ENCODE measurements at places on chromosomes 6 and 20.

GRCh38 chr6:152295346-152295745, 341.8 kb downstream of the SYNE1 start:
- DNase-seq = no peak

- no peak for DNase-seq
Observed at GRCh38 chr6:88611721-88612120, 351.7 kb downstream of the RNGTT start.

DNA sequence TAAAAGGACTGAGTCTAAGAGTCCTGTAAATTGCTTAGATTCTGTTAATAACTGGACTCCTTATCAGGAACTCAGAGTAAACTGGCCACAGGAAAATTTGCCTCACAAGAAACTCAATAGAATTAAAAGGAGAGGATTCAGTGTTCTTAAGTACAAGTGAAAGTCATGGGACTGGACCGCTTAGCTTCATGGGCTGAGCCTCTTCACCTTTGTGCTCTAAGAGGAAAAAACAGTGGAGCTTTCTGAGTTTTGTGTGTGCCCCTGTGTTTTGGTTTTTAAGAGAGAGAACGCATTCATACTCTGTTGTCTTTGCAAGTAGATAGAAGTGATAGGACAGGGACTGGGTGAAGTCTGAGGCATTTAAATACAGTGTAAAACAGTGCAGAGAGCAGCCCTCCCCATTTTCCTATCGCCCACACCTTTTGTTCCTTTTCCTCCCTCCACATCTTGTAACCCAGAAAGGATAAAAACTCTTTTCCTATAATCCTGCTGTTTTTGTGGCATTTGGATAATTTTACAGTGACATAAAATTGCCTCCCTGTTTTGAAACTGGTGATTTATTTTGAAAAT, 49.6 kb downstream of the FOXO3 start:
- no peak for DNase-seq

DNA sequence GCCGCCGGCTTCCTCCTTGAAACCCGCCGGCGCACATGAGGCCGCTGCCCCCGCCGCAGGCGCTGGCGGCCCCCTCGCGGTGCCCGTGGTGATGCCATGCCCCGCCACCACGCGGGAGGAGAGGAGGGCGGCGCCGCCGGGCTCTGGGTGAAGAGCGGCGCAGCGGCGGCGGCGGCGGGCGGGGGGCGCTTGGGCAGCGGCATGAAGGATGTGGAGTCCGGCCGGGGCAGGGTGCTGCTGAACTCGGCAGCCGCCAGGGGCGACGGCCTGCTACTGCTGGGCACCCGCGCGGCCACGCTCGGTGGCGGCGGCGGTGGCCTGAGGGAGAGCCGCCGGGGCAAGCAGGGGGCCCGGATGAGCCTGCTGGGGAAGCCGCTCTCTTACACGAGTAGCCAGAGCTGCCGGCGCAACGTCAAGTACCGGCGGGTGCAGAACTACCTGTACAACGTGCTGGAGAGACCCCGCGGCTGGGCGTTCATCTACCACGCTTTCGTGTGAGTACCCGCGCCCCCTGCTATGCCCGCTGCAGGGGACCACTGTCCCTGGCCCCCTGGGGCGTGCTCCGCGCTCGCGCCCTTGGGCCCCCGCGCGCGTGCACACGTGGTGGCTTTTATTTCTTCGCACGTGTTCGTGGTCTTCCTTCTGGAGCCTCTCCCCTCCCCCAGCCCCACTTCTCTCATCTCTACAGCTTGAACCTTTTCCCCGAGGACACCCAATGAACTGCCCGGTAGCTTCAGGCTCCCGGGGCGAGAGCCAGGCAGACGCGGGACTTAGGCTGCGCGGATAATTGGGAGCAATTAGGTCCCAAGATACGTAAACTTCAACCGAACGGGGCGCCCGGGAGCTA, 453 bp downstream of the KCNQ5 start:
- DNase-seq = no peak

- DNase-seq = no peak
Observed at GRCh38 chr6:35977308-35977707, 47.1 kb downstream of the SLC26A8 start.

DNA sequence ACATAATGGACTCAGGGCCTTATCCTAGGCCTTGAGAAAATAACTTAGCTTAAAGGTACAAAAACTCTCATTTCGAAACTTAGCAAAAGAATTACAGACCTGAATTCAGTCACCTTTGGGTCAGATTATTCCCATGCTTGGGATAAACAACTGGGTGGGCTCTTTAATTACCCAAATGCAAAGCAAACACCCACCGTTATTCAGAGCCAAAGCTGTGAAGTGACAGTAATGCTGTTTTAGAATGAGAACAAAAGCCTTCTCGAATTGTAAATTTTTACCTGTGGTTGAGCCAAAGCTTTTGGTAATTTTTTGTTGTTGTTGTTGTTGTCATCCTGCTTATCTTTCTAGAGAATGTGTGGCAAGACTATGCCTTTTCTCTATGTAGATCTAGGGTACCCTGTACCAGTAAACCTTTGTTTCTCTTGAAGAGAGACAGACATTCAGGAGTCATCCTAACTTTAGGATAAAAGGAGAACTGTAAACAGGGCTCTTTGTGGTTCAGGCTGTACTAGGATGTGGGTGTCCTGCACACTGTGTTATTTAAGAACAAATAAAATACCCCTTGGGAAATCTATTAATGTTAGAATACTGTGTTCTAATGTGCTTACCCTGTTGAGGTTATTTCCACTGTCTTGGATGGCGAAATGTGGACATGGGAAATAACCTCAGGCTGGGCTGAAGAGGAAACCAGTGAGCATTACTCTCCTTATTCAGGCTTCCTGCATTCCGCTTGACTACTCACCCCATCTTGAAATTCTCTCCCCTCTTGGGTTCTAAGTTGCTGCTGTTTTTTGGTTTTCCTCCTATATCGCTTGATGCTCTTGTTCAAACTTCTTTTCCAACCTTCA, 480.7 kb downstream of the CD83 start:
- DNase-seq = no peak

DNA sequence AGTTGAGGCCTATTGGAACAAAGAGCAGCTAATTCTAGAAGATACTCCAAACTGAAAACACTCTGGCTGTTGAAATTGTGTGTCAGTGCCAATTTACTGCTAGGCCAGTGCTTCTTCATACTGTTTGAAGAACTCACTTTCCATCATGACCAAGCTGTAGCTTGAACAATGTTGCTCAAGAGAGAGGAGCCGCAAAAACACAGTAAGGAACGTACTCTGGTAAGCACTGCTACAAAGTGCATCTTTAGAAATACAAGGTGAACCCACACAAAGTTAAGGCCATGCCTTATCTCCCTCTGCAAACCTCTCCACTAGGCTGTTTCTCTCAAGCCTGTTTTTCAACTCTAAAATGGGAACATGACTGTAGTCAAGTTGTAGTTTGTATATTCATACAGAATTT, 74.5 kb upstream of the TULP1 start:
- DNase-seq = no peak

- no peak for DNase-seq
Observed at GRCh38 chr6:111411978-111412566, 70.9 kb downstream of the REV3L start.

- no peak for DNase-seq
Observed at GRCh38 chr20:5910186-5910585, 40.1 kb downstream of the TRMT6 start.

GRCh38 chr20:31414381-31414780, 8.4 kb upstream of the DEFB121 start:
- no peak for DNase-seq

DNA sequence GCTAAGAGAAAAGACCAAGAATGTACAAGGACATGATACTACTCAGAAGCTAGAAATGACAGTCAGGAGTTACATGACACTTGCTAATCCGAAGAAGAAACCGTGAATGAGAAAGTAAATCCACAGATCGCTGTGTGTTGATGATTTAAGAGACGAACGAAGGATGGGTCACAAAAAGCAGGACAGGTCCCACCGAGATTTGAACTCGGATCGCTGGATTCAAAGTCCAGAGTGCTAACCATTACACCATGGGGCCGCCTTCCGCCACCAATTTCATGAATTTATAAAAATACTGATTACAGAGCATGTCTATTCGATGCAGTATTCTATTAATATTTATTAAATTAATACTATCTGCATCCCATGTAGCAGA, 54.0 kb upstream of the BTN3A2 start:
- DNase-seq = no peak

DNA sequence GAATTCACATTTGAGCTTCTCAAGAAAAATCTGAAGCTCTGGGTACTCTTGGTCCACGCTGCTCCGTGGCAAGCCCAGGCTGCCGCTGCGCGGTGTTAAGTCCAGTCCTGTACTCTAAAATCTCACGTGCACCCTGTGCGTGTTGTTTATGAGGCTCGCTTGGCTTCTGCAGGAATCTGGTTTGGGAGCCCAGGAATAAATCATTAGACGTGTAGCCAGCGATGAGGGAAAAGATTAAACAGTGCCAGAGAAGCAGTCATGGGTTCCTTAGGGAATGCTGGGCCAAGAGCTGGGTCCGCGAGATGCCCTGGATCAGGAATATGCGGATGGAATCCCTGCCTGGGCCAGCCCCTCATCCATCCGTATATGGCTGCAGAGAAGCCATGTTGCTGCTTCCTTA, 87.3 kb downstream of the KCNB1 start:
- no peak for DNase-seq

- no peak for DNase-seq
Observed at GRCh38 chr6:111958534-111958933, 85.3 kb upstream of the FYN start.

DNA sequence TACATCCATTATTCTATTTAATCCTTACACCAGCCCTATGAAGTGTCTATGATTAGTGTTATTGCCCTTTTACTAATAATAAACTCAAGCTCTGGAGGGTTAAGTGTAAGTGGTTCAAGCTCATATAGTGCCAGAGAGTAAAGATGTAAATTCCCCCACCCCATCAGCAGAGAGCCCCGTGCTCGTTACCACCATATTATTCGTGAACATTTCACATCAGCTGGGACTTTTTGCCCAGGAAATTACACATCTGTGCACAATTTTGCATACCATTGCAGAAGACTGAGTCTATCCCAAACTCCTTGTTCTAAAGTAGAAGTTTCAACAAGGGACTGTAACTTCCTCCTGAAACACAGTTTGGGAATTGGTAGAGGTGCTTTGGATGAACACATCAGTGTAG, 220.1 kb downstream of the BCAS1 start:
- DNase-seq = no peak

- no peak for DNase-seq
Observed at GRCh38 chr6:53168516-53169267, 20.1 kb upstream of the GCM1 start.

DNA sequence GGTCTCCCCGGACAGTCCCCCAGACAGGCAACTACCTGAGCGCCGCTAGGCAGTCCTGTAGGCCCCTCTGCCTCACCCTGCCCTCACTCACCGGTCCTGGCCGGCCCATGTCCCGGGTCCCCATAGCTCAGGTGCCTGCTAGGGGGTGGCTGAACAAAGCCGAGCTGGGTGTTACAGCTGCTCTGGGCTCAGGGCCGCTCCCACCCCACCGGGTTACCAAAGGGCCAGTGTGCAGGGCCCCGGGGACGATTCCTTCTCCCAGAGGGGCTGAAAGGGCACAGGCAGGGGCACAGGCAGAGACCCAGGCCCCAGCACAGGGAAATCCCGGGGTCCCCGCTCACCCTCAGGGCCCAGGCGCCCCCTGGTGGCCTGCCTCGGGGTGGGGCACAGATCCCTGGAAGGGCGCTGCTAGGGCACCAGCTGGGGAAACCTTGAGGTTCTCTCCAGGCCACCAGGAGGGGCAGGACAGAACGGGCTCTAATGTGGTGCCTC, 118.4 kb downstream of the GRM4 start:
- DNase-seq = peak; percentile 89

DNA sequence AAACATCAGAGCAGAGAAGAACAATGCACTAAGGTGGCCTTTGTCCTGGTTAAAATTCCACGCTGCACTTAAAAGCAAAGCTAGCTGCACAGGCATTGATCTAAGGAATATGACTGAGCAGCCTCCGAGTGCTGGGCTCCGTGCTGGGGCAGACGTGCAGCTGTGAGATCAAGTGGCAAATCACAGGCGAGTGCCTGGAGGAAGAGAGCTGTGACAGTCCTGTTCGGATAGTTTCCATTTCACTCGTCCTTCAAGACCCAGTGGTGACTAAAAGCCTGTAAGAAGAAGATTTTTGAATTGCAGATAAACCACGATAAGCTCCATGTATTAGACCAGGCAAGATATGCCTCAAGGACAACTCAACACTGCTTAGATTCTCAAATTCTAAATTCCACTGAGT, 247.9 kb downstream of the ANKRD60 start:
- DNase-seq = no peak

- no peak for DNase-seq
Observed at GRCh38 chr6:45045253-45045601, 282.9 kb upstream of the RUNX2 start.

DNA sequence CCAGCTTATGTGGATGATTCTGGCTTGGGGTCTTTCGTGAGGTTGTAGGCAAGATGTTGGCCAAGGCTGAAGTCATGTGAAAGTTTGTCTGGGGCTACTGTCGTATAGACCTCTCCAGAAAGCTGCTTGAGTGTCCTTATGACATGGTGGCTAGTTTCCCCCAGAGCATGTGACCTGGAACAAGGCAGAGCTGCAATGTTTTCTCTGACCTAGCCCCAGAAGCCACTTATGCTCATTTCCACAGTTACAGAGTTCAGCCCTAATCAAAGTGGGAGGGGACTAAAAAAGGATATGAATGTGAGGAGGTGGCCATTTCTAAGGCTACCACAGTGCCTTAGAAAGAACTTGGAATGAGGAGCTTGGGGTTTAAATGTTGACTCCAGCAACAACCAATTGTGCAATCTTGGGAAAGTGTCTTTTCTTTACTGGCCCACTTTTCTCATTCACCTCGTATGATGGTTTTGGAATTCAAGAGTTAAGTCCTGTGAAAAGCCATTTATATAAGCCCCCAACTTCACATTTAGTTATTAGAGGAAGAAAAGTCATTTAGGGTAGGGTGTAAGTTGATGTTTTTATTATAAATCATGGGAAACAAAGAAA, 5.9 kb upstream of the ASXL1 start:
- no peak for DNase-seq

GRCh38 chr20:24158281-24158680, 169.7 kb upstream of the GGTLC1 start:
- DNase-seq = no peak

- DNase-seq = no peak
Observed at GRCh38 chr6:4020822-4021132, 58.2 kb downstream of the FAM217A start.

DNA sequence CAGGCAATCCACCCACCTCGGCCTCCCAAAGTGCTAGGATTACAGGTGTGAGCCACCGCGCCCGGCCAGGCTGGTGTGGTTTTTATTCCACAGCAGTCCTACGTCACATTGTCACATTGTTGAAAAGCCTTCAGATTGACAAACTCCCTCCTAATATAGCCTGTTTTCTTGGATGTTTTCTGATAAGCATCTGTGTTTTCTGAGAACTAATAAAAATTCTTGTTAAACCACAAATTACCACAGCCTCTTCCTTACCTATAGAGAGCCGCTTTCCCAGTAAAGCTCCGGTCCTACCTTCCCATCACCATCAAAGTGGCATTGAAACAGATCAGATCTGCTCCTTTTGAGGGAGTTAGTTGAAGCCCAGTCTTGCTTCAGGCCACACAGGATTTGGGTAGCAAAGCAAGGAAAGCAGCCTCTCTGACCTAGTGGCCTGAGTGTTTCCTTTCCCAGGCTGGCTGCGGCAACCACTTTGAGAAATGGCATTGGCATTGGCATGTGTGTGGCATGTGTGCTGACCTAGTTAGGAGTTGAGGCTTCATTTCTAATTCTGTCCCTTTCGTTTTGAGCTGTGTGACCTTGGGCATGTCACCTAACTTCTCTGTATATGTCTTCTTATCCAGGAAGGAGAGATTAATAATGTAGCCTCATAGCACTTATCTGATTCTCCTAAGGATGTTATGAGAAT, 1.7 kb upstream of the PKIG start:
- DNase-seq = no peak

Measured in GM12891 (cell line).